ENCODE measurements at places on chromosomes 2 and 18. TPM values are rescaled to one million over a fixed set of nuclear protein-coding genes. Genes with fewer than 3 reads are reported as not detected.
A peak's percentile ranks its signal among the peaks of the same experiment; 100 is the strongest.

Gene POMC
- polyA plus RNA-seq: 4.4 TPM

GRCh38 chr2:198314559-198315153 lies 510.3 kb downstream of the PLCL1 start:
- peak; percentile 48 for DNase-seq
- H3K4me3 ChIP-seq: no peak overlapping the region
- H3K27ac ChIP-seq: no peak overlapping the region
- no peaks in the 10 kb centered on the region for H3K36me3 ChIP-seq

DNA sequence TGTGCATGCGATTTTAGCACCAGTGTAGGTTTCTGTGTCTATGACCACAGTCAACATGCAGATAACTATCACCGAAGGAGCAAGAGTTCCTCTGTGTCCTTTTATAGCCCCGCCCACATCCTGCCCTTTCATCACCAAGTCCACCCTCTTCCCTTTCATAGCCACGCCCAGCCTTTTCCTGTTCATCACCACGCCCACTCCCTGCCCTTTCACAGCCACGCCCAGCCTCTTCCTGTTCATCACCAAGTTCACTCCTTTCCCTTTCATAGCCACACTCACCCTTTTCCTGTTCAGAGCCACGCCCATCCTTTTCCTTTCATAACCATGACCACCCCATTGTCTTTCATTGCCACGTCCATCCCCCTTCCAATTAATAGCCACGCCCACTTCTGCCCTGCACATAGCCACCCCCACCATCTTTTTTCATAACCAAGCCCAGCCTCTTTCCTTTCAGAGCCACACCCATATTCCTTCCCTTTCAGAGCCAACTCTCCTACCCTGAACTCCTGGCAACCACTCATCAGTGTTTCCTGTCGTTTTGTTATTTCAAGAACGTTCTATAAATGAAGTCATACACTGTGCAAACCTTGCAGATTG lies 273.9 kb downstream of the MYT1L start:
- no peaks in the 10 kb centered on the region for H3K27me3 ChIP-seq
- no peaks in the 10 kb centered on the region for H3K36me3 ChIP-seq
- peaks cover 9% of the 10 kb centered on the region for H3K4me1 ChIP-seq

DNA sequence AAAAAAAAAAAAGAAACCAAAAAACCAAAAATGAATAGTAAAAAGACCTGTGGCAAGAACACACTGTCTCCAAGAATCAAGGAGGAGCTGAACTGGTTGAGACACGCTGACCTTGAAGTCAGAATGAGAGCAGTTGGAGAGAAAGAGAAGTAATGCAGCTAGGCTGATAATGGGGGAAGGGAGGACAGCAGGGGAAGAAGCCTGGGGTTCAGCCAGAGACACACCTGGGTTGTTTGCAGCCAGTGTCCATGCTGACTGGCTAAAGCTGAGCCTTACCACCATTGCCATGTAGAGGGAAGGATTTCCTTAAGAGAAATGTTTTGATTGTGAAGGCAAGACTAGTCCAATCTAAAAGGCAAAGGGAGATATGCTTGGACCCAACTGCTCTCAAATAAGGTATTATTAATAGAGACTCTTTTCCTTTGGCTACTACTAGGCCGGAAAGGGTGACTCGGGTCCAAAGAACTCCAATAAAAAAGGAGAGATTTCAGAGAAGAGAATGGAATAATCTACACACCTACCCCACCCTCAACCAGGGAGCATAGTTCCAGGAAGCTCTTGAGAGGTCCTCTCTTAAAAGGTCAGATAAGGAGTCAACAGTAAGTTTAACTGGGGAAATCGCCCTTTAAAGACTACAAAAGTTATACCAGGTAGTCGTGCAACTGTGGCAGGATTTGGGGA lies 25.2 kb upstream of the REL start:
- no peak for DNase-seq
- no peak overlapping the region for H3K27ac ChIP-seq
- H3K4me3 ChIP-seq: no peak overlapping the region
- H3K4me1 ChIP-seq: no peaks in the 10 kb centered on the region
- no peaks in the 10 kb centered on the region for H3K36me3 ChIP-seq

DNA sequence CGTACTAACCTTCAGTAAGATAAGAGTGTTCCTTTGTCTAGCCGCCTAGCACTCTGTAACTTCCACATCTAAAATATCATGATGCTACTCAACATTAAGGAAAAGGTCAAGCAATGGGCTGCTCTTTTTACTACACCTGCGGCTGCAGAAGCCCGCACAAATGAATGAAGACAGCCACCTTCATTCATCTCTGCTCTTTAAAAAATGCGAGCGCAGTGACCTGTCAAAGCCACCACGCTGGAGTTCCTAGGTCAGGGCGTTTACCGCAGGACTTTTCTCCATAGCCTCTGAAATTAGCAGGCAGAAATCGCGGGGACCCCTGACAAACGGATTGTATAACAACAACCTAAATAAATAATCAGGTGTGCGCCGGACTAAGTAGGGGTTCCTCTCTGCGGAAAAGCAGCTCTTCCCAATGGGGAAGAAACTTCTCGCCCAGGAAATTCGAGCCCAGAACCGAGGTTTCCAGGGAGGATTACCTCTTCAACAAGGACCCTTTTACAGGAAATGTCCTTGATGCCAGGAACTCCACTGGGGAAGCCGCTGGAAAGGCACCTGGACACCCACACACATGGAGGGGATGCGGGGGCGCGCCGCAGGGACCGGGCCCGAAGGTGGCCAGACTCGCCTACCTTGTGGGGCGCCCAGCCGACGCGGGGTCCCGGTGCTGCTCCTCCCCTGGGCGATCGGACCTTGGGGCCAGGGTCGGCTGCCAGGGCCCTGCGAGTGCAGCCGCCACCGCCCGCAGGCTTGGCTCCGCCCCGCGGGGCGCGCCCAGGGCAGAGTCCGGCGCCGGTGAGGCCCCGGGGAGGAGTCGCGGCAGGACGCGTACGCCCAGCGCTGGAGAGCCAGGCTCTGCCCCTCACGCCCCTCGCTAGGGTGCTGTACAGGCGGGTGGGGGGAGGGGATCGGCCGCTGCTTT lies at the start of gene CCDC68:
Gene CCDC68, minus strand, starts transcription at position 758 of the 922 bp plus-strand sequence. CDS start 16,670 bp downstream, outside the sequence.
- peaks cover 2% of the 10 kb centered on the region for H3K27me3 ChIP-seq
- no peaks in the 10 kb centered on the region for H3K36me3 ChIP-seq
- H3K27ac ChIP-seq: no peak within 1 kb of the TSS
- no peaks in the 10 kb centered on the region for H3K4me1 ChIP-seq
- no peak within 1 kb of the TSS for H3K4me3 ChIP-seq

DNA sequence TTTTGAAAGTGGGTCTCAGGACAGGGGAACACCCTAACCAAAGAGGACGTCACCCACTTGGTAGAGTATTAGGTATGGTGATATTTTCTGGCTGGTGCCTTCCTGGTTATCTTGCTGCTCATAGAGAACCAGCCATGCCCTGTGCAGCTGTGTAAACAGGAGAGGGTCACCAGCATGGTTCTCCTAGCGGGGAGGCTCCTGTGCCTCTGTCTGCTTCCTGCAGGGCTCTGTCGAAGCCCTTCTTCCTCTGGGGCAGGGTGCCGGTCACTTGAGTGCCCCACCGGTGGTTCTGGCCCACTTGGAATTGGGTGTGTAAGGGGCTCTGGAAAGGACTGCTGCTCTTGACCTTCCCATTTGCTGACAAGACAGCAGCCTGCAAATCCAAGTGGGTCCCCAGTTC lies 131.6 kb upstream of the MSH6 start:
- DNase-seq: no peak
- H3K36me3 ChIP-seq: no peaks in the 10 kb centered on the region
- H3K27me3 ChIP-seq: no peaks in the 10 kb centered on the region
- no peak overlapping the region for H3K27ac ChIP-seq

DNA sequence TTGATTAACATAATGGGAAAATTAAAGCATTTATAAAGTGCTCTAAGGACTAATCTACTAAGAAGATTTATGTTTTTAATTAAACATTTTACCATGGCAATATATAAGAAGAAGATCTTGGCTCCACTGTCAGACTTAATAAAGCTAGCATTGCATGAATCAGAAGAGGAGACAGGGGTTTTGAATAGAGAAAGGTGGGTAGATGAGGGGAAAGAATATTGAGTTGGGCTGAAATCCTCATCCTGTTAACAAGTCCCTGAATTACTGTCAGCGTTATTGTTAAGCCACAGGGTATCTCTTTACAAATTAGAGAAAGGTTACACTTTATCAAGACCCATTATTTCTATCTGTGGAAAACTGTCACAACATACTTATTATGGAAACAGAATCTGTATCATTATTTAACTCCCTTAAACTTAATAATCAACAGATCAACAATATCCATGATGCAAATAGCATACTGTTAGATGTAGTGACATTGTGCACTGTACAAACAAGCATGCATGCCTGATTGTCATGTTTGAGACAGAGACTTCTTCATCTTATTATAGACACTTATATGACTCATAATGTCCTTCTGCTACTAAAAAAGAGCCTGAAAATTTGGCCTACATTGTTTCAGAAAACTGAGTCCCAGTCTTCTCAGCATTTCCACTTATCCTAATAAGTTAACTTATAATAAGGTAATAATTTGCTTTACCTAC lies 304.1 kb downstream of the NRXN1 start:
- H3K36me3 ChIP-seq: no peaks in the 10 kb centered on the region
- no peak overlapping the region for H3K27ac ChIP-seq
- H3K4me1 ChIP-seq: no peaks in the 10 kb centered on the region
- DNase-seq: no peak

DNA sequence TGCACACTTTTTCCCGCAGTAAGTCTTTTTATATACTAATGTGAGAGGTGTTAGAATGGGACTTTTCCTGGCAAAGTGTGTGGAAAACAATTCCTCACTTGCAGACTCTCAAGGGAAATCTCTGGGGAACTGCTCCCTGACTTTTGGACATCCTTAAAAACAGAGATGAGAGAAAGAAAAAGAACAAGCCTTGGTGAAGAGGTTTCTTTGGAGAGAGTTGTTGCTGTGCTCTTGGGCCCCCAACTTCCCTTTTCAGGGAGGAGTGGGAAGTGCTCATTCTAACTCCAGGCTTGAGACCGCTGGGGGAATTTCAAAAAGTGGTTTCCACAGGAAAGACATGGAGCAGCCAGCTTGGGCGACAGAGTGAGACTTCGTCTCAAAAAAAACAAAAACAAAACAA lies 142.6 kb upstream of the SPRED2 start:
- no peak overlapping the region for H3K4me3 ChIP-seq
- no peaks in the 10 kb centered on the region for H3K36me3 ChIP-seq
- DNase-seq: no peak
- H3K4me1 ChIP-seq: no peaks in the 10 kb centered on the region

- H3K4me1 ChIP-seq: no peaks in the 10 kb centered on the region
- H3K27ac ChIP-seq: no peak overlapping the region
- no peak overlapping the region for H3K4me3 ChIP-seq
- H3K27me3 ChIP-seq: no peaks in the 10 kb centered on the region
- no peak for DNase-seq
These were observed 9.1 kb upstream of the CAB39 start for GRCh38 chr2:230703514-230703913.

GRCh38 chr2:202786842-202787241 lies 84.7 kb downstream of the ICA1L start:
- DNase-seq: no peak
- H3K4me3 ChIP-seq: no peak overlapping the region
- peaks cover 10% of the 10 kb centered on the region for H3K36me3 ChIP-seq
- H3K27ac ChIP-seq: no peak overlapping the region
- no peaks in the 10 kb centered on the region for H3K27me3 ChIP-seq

DNA sequence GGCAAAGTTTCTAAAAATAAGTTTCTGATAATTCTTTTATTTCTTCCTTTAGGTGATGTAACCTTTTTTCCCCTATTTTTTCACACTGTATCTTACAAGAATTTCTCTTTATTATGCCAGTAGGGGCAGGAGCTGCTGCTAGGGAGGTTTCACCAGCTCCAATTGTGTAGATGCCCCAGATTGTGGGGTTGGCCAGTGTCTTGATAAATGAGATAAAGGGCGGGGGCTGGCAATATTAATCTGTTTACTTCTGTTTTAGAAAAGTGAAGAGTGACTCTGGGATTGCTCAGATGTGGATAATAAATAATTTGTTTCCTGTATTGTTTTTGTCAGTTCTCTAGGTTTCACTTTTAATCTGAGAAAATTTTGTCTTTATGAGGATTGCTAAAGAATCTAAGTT lies 190.4 kb downstream of the MC4R start:
- peaks cover 3% of the 10 kb centered on the region for H3K27me3 ChIP-seq
- no peak overlapping the region for H3K4me3 ChIP-seq
- no peak for DNase-seq
- H3K4me1 ChIP-seq: no peaks in the 10 kb centered on the region
- H3K27ac ChIP-seq: no peak overlapping the region

All from CD4-positive, CD25-positive, alpha-beta regulatory T cell (primary cell).